GM13977 (cell line): ENCODE measurements at places on chromosomes 3 and 15.

- no peak for DNase-seq
Observed at GRCh38 chr3:193885832-193886231, 250.1 kb upstream of the HES1 start.

DNA sequence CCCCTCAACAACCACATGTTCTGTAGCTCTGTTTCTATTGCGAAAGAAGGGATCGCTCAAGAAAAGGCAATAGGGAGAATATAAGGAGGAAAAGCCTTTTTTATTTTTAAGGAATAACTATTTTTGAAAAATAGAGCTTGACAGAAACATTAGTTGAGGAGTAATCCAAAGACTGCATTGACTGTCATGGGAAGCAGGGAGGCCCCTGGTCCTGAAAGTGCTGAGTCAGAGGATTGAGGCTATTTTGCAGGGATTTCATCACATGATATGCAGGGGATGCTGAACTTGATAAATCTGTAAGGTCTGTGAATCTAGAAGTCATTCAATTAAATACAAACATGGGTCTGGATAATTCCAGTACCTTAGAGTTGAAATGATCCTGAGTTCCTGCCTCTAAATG, 92.0 kb downstream of the MTHFS start:
- no peak for DNase-seq

GRCh38 chr15:89328398-89329254, 6.0 kb downstream of the POLG start:
- DNase-seq, result no peak

GRCh38 chr3:126826693-126827092, 122.7 kb downstream of the CHCHD6 start:
- DNase-seq, result no peak

DNA sequence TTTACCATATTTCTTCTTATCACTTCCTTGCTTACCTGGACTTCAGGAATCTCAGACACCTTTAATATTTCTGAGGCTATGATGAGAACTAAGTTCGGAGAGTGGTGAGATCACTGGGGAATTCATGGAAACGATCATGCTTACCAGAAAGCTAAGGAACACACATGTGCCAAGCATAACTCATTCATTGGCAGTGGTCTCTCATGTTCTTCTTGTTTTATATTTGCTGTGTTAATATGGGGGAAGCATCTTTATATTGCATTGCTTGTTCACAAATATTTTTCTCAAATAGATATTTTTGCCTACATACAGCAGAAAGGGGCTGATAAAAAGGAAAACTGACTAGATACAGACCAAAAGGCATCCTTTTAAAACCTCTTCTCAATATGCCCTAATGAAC, 55.8 kb downstream of the COL6A6 start:
- DNase-seq, result no peak

DNA sequence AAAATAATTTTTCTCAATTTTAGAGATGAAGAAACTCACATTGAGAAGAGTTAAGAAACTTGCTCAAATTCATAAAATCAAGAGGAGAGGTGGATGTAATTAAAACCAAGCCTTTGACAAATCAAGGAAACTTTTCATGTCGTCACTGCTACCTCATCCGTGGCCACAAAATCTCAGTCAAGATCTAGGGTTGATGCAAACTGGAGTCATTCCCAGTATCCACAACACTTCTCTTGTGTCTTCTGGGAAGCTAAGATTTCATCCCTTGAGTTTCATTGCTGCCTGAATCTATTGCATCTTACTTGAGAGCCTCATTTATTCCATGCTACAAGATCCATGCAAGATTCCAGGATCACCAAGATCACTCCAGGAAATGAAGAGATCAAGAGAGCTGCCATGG, 5.4 kb upstream of the FBN1 start:
- DNase-seq, result no peak

DNA sequence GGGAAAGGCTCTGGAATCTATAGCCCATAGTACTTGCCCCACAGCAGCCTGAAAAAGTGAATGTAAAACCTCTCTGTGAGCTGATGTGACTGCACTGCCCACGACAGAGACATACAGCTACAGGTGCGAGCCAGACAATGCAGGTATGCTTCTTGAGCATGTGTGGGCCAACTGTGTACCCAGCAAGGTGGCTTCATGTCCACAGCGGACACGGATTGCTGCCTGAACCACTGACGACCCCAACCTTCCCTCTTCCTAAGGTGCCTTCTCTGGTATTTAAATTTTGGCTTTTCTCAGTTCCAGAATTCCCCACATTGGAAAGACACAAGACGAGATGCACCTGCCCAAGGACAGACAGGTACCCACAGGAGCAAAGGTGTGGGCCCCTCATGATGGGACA, 65.8 kb downstream of the SCN5A start:
- DNase-seq, result no peak

DNA sequence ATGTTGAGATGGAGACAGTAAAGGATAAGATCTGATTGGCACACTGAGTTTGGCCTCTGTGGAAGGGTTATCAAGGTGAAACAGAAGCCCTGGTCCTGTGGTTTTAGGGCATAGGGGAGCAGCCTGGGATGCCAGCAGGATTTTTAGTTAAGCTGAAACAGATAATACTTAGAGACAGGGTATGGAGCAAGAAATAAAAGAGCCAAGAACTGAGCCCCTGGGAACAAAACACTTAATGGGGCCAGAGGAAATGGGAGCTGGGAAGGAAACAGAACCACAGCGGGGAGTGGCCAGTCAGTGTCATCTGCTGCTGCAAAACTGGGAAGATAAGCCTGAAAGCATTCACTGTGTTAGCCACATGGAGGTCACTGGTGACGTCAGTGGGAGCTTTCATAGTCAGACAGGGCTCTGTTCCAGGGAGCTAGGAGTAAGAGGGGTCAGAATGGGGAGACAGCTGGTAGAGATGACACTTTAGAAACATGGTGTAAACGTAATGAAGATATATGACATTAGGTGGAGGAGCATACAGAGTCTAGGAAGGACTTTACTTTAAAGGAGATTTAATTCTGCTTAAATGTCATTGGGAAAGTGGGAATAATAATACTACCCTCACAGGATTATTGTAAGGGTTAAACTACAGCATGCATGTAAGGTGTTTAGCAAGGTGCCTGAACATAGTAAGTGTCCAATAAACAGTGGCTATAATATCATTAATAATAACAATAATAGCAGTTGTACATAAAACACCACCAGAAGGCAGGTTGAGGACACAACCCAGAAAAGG, 172.7 kb upstream of the CTNNB1 start:
- no peak for DNase-seq

- no peak for DNase-seq
Observed at GRCh38 chr3:129552287-129553050, 9.5 kb downstream of the H1-8 start.

- no peak for DNase-seq
Observed at GRCh38 chr3:122602011-122602710, 24.7 kb downstream of the PARP15 start.

DNA sequence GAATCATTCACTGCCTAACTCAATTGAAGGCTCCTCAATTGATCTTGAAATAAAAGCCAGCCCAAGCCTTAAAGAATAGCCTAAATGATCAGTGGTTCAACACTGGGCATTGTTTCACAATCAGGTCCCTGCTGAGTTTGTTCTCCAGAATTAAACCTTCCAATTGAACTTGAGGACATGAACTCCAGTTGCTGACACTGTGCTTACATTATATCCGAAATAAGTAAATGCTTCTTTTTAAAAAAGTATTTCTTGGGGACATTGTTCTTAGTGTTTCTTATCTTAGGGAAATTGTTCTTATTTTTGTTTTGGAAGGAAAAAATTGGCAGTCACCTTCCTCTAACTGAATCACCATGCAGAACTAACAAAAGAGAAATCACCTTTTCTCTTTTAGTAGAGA, 450.2 kb downstream of the RBMS3 start:
- DNase-seq, result no peak

GRCh38 chr15:98717371-98717770, 69.0 kb downstream of the IGF1R start:
- no peak for DNase-seq

DNA sequence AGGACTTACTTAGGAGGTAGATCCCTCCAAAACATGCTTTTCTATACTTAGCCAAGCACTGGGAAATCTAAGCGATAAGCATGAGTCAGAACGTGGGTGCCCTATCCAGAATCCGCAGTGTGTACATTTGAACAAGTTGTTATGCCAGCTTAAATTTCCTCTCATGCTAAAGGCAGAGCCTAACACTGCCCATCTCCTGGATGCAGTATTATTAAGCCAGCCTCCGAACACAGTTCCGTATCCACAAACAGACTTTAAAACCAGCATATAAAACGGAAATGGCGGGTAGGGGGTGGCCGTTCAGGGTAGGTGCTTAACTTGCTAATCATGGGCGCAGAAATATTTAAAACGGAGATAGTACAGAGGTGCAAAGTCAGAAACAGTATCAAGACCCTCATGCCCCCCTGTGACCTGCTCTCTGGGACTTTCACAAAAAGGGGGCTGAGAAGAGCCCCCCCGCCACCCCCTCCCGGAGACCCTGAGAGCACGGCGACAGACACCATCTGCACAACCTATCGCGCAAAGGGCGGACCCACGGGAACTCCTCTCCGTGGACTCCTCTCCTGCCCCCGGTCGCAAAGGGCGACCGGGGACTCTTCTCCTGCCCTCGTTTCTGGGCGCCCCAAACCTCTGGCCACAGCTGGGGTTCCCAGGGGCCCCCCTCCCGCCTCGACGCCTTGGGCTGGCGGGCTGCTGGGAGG, 889 bp upstream of the LRRIQ4 start:
- DNase-seq, result no peak

GRCh38 chr3:53673722-53674350, 172.4 kb downstream of the CHDH start:
- DNase-seq, result no peak

DNA sequence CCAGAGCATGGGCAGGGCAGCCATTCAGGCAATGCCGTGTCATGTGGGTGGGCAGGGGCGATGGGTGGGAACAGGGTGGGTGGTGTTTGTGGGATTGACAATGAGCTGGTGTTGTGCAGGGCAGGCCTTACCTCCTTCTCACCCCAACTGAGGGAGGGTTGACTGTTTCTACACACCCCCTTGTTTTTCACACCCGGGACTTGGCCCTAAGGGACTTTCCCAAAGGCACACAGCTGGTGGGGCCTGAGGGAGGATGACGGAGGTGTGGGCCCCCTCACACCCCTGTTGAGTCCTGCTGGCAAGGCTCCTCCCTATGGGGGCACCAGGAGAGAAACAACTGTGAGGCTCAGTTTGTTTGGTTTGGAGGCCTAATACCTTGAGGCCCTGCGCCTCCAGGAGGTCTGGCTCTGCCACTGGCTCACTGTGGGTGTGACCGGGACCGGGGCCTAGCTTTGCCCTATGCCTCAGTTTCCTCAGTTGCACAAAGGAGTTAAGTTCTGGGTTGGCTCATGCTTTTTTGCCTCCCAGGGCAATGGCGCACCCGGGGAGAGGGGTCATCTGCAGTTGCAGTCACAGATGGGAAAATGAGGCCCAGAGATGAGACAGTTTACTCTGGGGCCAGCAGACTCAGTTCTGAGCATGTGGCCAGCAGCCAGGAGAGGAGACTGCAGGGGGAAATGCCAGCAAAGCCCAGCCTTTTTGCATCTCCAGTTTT, 5.1 kb upstream of the DNAH1 start:
- DNase-seq, result peak; percentile 85

DNA sequence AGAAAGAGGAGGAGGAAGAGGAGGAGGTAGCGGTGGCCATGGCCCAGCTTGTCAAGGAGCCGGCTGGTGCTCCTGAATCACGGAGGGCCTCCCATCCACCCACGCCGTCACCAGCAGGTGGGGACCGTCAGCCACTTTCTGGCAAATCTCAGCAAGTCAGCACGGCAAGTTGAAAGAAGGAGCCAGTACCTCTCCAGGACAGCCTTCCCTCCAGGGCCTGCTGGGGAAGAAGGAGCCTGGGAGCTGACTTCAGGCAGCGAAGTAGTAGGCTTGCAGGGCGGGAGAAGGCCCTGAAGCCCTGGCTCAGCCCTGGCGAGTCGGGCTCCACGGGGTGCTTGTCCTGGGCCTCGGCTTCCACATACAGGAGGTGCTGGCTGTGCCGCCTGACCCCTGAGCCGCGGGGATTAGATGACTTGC, 99.2 kb upstream of the TRPM1 start:
- no peak for DNase-seq

DNA sequence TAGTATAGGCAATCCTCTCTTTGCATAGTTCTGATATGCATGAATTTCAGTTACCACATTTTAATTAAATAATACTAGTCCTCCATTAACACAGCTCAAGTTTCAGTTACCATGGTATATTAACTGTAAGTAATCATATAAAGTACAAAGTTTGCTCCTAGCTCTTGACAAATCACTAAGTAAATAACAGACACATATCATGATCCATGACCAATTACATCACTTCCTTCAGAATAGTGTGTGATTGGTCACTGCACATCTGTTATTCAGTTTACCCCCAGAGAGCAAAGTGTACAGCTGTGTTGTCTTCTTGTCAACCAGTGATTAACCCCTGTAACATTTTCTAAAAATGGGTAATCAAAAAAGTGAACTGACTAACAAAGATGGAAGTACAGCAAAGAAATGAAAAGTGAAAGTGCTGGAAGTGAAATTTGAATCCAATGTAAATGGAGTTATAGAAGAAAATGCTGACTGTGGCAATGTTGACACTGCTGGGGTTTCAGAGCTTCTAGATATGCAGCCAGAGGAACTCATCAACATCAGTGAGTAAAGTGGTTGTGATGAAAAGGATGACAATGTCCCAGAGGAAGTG, 30.2 kb upstream of the LEKR1 start:
- DNase-seq, result no peak

- DNase-seq, result no peak
Observed at GRCh38 chr15:95323796-95324195, 1006.7 kb upstream of the NR2F2 start.

GRCh38 chr3:64030741-64031140, 7.4 kb upstream of the PSMD6 start:
- DNase-seq, result peak; percentile 69

DNA sequence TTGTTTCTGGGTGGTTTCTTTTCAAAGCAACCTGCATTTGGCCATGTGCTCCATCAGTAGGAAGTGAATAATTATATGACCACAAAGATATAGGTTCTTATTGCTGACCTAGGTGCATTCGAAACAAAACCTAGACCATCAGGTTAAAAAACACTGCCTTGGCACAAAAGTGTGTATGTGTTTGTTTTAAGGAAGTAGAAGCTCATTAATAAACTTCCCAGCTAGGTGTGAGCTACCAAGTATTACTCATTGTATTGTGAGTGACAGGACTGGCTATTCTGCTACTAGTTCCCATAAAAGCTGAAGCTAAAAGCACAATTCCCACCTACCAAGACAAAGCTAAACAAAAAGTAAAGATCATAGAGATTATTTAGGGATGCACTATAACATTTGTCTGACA, 168.2 kb downstream of the TP63 start:
- no peak for DNase-seq

DNA sequence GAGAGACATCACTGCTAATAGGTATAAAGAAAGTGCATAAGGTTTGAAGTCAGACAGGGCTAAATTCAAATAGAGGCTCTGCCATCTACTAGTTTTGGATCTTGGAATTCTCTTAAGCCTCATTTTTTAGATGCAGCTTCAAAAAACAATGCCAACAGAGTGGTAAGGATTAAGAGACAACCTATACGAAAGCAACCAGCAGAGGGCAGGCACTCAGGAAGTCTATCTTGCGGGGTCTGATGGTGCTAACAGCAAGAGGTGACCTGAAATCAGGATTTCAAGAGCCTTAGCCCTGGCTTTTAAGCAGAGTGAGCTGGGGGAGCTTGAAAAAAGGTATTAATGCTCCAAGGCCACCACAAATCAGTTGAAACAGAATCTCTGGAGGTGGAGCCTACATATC, 40.7 kb downstream of the LDHAL6B start:
- no peak for DNase-seq

GRCh38 chr3:2511356-2511755, 412.7 kb downstream of the CNTN4 start:
- no peak for DNase-seq

- no peak for DNase-seq
Observed at GRCh38 chr3:154967090-154967489, 113.0 kb upstream of the MME start.

- DNase-seq, result no peak
Observed at GRCh38 chr3:127405791-127406190, 117.9 kb upstream of the PRR20G start.
